ENCODE measurements at places on chromosomes 16 and 17. TPM values are rescaled to one million over a fixed set of nuclear protein-coding genes. Genes with fewer than 3 reads are reported as not detected.

DNA sequence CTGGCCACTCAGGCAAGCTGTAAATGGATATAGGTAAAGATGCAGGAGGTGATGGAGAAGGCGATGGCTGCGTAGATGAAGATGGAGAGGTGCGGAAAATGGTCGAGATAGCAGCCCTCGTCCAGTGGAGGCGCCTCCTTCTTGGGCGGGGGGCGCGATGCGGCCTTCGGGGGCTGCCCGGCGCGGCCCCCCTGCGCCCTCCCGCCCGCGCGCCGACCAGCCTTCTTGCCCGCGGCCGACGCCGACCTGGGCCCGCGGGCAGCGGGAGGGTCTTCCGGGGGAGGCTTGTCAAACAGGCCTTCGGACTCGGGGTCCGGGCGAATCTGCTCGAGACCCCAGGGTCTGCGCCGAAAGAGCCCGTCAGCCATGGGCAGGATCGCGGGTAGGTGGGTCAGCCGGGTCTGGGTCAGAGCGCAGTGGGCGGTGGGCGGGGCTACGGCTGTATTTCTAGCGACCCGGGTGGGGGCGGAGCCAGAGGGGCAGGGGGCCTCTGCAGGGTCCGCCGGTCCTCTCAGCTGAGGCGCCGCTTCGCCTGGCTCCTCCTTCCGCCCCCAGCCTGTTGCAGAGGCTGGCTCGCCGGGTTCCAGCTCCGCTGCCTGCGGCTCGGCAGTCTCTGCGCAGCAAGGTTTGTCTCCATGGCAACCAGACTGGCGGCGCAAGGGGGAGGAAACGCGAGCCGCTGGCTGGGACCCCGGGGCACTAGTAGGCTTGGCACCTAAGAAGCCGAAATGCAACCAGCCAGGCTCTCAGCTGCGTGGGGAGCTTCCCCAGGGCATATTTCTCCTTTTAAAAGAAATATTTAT lies 14.4 kb downstream of the MIS12 start:
- peak; percentile 99 for DNase-seq

DNA sequence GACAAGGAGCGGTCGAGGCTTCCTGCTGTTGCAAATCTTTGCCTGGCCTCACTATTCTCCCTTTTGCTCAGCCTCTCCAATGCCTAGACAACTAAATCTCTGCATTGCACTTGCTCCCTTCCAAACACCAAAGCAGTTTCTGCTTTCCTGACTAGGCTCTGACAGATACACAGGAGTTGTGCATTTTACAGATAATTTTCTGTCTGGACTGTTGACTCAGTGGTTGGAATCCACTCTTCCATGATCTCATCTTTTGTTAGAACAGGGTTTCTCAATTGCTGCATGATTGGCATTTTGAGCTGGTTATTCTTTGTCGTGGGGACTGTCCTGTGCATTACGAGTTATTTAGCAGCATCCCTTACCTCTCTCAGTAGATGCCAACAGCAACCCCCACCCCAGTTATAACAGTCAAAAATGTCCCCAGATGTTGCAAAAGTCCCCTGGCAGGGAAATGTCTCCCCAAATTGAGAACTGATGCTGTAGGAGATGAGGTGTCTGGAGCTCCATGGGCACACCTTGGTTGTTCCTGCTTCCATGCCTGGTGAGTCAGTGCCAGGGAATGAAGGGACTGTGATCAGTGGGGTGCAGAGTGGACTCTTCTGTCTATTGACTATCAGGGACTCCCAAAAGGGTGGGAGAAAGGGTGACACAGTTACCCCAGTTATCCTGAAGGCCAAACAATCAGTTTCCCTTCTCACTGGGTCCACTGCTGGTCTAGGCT lies 557.4 kb upstream of the PSMD7 start:
- no peak for DNase-seq

- peak; percentile 1 for DNase-seq
These were observed 617 bp upstream of the CCR7 start for GRCh38 chr17:40565769-40566409.

TMC8 gene
- total RNA-seq, result 35.9 TPM

DNA sequence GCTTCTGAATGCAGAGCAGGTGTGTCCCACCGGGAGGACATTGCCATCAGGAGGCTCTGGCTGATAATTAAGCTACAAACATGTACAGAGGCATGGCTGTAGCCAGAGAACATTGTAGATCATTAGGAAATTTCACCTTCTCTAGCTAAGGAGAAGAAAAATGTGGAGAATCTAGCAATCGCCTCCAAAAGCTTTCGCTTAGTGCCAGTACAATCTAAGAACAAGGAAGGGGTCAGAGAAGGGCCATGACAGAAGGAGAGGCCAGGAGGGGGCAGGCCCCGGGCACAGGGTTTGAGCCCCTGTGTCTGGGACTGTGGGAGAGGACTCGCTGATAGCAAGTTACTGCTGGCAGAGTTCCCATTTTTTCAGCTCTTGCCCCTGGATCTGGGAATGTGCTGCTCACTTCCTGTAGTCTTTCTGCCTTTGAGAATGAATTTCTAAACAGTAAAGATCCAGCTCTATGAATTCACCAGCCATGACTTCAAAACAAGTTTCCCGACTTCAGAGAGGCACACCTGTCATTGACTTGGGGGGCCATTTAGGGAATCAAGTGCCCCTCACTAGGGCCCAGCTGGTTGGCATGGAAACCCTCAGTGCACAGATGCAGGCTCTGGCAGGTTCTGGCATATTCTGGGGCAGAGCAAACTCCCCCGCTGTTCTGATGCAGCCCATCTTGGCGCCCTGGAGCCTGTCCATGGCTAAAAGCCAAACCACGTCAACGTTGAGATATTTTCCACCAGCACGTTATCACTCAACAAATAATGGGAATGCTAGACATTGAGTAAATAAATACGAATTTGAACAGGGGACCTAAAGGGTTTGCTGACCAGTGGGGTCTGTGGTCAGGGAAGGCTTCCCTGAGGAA lies 59.5 kb upstream of the CACNG4 start:
- peak; percentile 66 for DNase-seq

DNA sequence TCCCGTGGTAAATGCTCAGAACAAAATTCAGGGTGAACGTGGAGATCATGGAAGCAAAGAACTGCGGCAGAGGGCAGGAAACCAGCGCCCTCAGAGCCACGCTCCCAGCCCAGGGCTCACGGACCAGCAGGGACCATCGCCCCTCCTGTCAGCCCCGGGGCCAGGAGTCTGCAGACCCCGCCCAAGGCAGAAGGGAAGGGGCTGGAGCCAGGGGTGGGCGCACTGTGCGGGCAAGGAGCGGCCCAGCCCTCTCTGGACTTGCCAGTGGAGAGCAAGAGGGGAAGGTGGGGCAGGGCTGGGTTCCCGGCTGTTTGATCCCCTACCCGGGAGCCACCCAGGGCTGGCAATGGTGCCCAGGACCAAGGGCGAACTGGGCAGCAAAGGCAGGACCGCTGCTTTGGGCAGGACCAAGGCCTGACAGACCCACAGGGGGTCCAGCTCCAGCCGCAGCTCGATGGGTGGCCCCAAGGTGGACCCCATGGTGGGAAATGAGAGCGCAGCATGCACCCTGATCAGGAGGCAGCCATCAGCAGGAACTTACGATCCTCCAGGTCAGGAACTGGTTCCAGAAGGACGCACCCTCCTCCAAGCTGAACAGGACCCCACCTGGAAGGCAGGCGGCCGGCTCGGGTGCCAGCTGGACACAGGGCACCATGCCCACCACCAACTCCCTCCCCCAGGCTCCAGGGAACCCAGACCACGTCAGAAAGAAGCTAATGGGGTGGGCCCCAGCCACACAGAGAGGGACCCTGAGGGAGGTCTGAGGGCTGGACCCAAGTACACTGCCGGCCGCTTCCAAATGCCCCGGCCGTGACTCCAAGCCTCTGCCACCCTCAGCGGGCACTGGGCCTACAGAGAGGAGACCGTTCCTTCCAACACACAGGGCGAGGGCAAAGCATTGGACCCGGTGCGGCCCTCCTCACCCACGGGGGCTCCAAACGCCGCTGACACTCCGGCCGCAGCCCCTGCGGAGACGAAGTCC lies 11.1 kb upstream of the CCDC154 start:
- no peak for DNase-seq

DNA sequence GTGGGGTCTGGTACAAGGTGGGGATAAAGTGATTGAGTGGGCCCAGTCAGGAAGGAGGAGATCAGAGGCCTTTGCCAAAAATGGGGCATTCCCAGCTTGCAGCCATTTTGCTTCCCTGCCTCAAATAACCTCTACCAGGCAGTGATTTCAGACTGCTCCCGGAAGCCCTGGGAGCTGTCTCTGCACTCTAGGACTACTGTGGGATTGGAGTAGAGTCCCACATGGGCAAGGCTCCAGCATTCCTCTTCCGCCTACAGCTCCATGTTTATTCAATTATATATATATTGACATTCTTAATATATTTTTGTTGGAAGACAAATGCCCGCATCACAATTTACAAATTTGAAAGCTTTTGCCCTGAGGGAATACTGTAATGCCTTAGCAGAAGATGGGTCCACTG lies 13.5 kb downstream of the SUPT6H start:
- no peak for DNase-seq

Measured in kidney (tissue), 22 donors.